ENCODE measurements at places on chromosomes 7 and 10.

GRCh38 chr7:96887426-96887825, 117.9 kb upstream of the DLX6 start:
- DNase-seq = no peak

GRCh38 chr7:138316421-138317043, 143.5 kb upstream of the TRIM24 start:
- DNase-seq = no peak

- DNase-seq = no peak
Observed at GRCh38 chr7:28155019-28155660, 25.5 kb downstream of the JAZF1 start.

- DNase-seq = no peak
Observed at GRCh38 chr7:156234666-156235494, 405.7 kb upstream of the RNF32 start.

- DNase-seq = no peak
Observed at GRCh38 chr7:77415823-77416620, at the start of gene GSAP. TSS of gene GSAP (minus strand) at chr7:77416349. CDS start at chr7:77416321, 28 bp downstream.

DNA sequence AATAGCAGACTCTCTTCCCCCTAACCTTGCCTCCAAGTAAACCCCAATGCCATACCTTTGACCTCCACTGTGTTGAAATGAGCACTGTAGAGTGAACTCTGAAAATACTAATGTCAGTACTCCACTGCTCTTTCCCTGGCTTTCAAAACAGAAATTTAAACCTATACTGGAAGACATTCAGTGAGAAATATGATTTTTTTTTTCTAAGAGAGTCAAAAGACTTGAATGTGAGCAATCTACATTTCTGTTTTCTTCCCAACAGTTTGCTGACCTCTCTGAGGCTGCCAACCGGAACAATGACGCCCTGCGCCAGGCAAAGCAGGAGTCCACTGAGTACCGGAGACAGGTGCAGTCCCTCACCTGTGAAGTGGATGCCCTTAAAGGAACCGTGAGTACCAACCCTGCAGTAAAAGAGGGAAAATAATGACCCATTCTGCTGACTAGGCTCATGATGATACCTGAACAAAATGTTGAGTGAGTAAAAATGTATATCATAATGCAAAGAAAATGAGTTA, 6.4 kb downstream of the VIM start:
- DNase-seq = no peak

DNA sequence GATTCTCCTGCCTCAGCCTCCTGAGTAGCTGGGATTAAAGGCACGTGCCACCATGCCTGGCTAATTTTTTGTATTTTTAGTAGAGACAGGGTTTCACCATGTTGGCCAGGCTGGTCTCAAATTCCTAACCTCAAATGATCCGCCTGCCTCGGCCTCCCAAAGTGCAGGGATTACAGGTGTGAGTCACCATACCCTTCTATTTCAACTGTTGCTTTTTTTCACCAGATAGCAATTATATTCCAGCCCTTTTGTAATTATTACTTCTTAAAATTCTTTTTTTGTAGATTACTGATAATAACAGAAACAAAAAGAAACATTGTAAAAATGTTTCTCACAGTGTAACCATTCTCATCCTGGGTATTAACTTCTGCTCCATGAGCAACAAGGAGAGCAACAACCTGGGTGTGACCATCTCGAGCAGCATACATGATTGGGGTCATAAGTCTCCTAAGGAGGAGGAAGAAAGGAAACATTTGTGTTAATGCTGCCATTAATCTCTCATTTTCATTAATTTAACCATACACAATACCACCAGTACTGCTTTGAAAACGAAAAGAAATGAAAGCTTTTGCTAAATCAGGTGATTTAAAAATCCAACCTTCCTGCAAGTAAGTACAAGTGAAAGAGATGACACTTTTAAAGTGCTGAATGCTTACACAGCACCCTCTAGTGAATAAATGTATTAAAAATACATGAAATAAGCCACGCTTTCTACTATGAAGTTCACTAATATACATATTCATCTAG, 41.8 kb downstream of the ASZ1 start:
- no peak for DNase-seq

- DNase-seq = no peak
Observed at GRCh38 chr10:129319934-129320333, 147.1 kb upstream of the MGMT start.

DNA sequence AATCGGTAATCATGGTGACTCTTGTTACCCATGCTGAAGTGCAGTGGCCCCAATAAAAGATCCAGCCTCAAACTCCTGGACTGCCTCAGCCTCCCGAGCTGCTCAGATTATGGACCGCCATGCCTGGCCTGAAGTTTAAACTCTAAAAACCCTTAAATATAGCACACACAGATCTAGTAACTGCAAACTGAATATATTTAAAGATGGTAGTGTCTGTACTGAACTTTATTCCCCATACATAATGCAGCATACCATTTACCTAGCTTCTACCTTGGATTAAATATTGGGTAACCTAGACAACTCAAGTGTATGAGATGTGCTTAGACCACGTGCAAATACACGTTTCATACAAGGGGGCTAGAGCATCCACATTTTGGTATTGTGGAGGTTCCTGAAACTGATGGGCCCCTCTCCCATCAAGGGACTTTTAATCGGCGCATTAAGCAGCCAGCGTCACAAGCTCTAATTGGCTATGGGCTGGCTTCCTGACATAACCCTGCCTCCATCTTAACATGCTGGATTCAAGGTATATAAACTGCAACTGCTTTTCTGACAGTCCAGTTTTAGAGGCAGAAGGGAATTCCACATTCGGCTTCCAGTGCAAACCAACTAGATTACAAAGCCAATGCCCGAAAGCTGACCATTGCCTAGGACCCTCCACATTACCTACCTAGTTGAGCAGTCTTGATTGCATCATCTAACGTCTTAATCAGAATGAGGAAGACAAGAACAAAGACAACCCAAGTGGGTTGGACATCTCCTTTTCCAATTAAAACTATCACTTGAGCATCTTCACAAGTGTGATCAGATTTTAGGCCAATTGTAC, 13.0 kb downstream of the HNRNPA2B1 start:
- DNase-seq = no peak

GRCh38 chr10:12534824-12535223, 185.5 kb downstream of the CAMK1D start:
- no peak for DNase-seq

DNA sequence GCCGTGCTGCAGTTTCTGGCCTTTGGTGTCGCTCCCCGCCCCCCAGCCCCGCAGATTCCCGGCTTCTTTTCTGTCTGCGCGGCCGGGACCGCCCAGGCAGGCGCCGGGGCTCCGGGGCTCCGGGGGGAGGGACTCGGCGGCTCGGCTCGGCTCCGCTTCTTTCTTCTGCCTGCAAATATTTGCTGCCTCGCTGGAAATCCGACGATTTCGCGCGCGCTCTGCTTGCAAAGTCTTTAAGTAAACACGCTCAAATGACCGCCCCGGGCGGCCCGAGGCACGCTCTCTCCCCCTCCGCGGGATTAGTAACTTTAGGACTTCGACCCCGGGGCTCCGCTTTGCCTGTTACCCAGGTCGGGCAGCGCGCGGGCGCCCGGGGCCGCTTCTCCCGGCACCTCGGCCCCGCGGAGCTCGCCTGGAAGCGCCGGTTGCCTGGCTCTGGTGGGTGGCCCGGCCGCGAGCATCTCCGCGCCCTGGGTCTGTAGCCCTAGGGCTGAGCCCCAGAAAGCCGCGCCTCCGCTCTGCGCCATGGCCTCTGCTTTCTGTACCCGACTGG, 3.9 kb upstream of the GATA3 start:
- DNase-seq = no peak

- DNase-seq = no peak
Observed at GRCh38 chr10:127441350-127442219, 107.5 kb upstream of the NPS start.

GRCh38 chr7:100539436-100540006, 518 bp downstream of the AGFG2 start:
- DNase-seq = no peak

DNA sequence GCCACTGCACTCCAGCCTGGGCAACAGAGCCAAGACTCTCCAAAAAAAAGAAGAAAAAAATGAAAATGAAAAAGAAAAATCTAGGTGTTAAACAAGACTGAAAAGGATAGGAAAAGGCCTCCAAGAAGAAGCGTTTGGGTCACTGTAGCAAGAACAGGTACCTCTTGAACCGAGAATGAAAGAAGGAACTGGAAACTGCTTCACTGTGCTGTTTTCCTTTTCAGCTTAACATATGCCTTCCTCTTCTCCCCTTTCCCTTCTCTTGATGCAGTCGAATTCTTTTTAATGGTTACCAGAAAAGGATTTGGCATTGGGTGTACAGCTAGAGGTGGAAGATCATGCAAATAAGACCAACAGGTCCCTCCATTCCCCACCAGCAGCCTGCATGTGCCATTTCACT, 28.1 kb downstream of the LRRC4 start:
- DNase-seq = no peak

DNA sequence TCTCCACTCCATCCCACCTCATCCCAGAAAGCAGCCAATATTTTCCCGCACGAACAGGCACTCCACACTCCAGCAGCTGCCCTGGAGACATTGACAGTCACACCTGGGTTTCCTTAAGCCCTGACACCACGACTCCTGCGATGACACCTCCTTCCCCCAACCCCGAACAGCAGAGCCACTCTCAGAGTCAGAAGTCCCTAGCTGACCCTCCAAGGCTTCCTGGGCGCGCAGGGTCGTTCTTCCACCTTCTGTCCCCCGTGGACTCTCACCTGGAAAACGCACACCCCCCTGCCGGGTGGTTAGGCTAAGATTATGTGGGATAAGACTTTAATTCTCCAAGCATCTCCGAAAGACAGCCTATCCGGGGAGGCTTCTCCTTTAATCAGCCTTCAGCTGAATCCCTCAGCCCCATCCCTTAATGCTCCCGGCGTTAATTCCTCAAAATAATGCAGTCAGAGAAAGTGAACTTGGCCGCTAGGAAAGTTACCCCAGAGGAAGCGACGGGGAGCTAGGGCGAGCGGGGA, 1.1 kb downstream of the DENND11 start:
- no peak for DNase-seq

GRCh38 chr7:25989140-25989705, 162.8 kb upstream of the NFE2L3 start:
- DNase-seq = no peak

DNA sequence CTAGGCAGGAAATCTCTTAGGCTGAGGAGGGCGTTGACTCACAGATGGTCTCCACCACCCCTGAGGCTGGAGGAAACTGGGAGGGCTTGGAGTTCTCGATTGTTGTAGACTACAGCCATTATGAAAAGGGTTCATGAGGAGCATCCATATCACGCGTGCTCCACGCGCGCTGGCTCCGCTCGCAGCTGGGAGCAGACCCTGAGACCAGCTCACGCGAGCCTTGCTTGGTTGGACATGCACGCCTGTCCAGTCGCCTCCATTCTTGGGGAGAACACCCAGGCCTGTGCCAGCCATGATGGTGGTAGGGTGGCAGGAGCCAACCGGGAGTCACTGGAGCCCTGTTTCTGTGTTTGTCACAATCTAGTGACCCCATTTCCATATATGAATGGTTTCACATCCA, 139.1 kb downstream of the TCERG1L start:
- no peak for DNase-seq

DNA sequence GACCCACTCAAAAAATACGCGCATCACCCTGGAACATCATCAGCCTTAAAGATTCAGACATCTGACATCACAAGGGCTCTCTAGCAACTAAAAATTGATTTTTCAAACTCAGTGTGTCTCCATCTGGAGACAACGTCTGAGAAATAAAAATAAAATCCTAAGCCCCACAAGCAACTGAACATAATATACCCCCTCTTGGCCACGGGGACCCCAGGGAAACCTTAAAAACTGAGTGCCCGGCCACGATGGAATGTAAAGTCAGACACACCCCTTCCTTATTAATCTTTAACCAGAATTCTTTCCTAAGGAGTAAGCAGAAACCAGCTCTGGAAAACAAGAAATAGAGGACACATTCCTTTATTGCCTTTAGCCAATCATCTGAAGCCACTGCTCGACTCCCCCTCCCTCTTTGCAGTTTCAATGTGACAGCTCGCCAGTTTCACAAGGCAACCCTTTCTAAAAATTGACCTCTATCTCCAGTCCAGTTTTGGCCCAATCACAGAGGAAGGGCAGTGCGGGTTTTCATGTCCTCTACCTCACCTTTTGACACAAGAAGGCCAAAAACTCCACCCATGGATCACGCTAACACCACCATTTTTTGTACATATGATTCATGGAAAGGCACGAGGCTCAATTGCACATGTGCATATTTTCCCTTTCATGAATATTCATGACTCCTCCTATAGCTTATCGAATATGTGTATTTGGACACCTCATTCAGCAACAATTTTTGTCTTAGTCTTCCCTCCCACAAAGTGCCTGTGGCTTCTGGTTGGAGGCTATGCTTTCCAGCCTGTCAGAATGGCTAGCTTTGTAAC, 24.2 kb downstream of the IFIT3 start:
- no peak for DNase-seq

GRCh38 chr10:47016564-47016963, 105.3 kb downstream of the PTPN20 start:
- no peak for DNase-seq

DNA sequence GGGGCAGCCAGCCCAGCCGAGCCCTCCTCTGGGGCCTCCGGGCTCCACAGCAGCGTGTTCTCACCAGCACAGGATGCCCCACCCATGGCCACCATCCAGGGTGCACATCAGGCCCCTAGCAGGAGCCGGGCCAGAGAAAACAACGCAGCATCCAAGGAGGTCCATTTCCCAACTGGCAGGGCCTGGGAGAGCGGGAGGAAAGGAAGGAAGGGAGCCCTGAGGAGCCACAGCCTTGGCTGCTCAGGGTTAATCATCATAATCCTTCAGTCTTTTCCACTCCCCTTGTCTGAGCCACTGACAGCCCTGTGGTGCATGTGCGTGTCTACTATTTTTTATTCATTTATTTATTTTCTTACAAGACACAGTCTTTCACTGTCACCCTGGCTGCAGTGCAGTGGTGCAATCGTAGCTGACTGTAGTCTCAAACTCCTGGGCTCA, 3.6 kb downstream of the PLAC9 start:
- no peak for DNase-seq

GRCh38 chr7:91327346-91327745, 63.1 kb downstream of the FZD1 start:
- no peak for DNase-seq

- DNase-seq = no peak
Observed at GRCh38 chr10:103476046-103476768, 2.8 kb downstream of the CALHM3 start.

Measured in stimulated activated CD8-positive, alpha-beta memory T cell treated with anti-CD3 and anti-CD28 coated beads, Interleukin-7, amount 100 ng/mL, for 1 hour (primary cell).